ENCODE measurements at places on chromosomes 12 and 14. TPM values are rescaled to one million over a fixed set of nuclear protein-coding genes. Genes with fewer than 3 reads are reported as not detected.
A peak's percentile ranks its signal among the peaks of the same experiment; 100 is the strongest.

DNA sequence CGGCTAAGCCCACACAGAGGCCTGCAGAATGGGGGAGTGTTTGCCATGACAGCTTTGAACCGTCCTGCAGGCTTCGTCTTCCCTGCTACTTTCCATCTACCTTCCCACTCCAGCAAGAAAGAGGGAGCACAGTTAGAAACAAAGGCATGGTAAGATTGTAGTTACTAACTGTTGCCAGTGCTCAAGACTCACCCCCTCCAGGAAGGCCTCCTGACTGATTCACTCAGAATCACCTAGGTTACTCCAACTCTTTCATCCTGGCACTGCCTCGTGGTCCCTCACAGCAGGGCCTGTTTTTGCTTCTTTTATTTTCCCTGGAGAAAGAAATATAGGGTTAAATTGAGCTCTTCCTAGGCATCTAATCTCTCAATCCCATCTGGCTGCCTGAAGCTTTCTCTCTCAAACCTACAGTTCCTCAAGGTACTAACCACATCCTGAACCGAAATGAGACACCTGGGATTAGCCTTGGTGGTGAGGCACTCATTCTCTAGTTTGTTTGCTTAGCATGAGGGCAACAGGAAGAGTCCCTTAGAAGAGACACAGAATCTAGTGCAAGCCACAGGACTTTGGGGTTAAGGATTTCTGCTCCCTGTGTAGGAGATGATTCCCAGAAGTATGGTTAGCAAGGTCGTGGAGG lies 7.8 kb downstream of the GALNT6 start:
- no peak overlapping the region for H3K27ac ChIP-seq
- H3K36me3 ChIP-seq: peaks cover 22% of the 10 kb centered on the region

DNA sequence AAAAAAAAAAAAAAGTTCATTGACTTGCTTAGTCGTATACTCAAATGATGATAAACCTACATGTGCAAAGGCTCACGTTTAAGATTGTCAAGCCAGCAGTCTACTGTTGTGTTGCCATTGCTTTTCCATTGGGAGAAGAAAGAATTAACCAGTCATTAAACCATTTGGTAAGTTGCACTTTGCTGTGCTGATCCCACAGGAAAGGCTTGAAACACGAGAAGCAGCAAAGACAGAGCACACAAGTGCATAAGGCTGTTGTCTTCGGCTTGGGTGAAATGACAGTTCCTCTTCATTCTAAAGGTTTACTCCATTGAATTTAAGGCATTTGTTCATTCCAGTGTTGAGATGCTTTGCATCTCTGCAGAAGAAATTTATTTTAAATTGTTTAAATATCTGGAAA lies 50.1 kb downstream of the ZC3H14 start:
- peak overlapping the region; percentile 87 for H3K27ac ChIP-seq
- H3K4me3 ChIP-seq: no peak overlapping the region
- no peaks in the 10 kb centered on the region for H3K27me3 ChIP-seq
- peaks cover 44% of the 10 kb centered on the region for H3K36me3 ChIP-seq

DNA sequence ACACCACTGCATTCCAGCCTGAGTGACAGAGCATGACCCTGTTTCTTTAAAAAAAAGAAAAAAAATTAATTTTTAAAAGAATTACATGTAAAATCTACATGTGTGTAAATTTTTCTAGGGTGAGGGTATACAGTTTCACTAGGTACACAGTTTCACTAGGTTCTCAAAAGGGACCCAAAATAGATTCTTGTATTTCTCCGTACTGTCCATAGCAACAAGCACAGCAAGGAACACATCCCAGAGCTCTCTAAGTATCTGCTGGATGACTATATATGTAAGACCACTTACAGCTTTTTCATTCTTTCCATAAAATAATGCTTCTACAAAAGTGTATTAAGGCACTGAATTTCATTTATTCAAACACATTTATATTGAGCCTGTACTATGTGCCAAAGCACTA lies 55.1 kb downstream of the ATXN2 start:
- no peaks in the 10 kb centered on the region for H3K27me3 ChIP-seq
- H3K4me1 ChIP-seq: no peaks in the 10 kb centered on the region
- DNase-seq: no peak
- H3K4me3 ChIP-seq: no peak overlapping the region
- no peak overlapping the region for H3K27ac ChIP-seq

DNA sequence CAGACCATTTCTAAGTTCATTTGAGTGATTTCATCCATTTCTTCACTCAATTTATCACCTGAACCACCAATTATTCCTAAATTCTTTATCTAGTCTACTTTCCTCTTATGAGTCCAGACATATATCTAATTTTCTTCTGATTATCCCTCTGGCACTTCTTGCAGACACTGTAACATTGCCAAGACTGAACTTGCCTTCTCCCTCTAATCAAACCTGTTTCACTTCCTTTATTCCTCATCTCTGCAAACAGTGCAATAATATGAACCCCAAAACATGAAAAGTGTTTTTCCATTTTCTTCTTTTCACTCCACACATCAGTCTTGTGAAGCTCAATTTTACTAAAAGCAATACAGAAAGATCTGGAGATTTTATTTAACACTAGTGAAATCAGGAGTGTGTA lies 37.8 kb upstream of the PTPRQ start:
- H3K27me3 ChIP-seq: peaks cover 2% of the 10 kb centered on the region
- no peak for DNase-seq
- no peak overlapping the region for H3K27ac ChIP-seq
- no peaks in the 10 kb centered on the region for H3K36me3 ChIP-seq
- no peak overlapping the region for H3K4me3 ChIP-seq

GRCh38 chr12:85296362-85296761 lies 16.3 kb downstream of the ALX1 start:
- no peaks in the 10 kb centered on the region for H3K27me3 ChIP-seq
- no peak overlapping the region for H3K4me3 ChIP-seq
- no peak overlapping the region for H3K27ac ChIP-seq
- DNase-seq: no peak
- no peaks in the 10 kb centered on the region for H3K36me3 ChIP-seq

DNA sequence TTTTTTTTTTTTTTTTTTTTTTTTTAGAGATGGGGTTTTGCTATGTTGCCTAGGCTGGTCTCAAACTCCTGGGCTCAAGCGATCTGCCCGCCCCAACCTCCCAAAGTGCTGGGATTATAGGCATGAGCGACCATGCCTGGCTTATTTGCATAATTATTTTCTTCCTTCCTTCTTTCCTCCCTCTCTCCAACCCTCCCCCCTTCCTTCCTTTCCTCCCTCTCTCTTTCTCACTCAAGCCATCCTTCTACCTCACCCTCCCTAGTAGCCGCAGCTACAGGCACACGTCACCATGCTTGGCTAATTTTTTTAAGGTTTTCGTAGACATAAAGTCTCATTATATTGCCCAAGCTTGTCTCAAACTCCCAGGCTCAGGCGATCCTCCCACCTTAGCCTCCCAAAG lies 83.8 kb downstream of the PEBP1 start:
- H3K4me1 ChIP-seq: no peaks in the 10 kb centered on the region
- peaks cover 1% of the 10 kb centered on the region for H3K36me3 ChIP-seq
- no peaks in the 10 kb centered on the region for H3K27me3 ChIP-seq

GRCh38 chr14:64944041-64944440 lies 1.5 kb upstream of the GPX2 start:
- H3K36me3 ChIP-seq: peaks cover 32% of the 10 kb centered on the region
- H3K27me3 ChIP-seq: no peaks in the 10 kb centered on the region
- H3K4me3 ChIP-seq: no peak overlapping the region
- peaks cover 63% of the 10 kb centered on the region for H3K4me1 ChIP-seq

DNA sequence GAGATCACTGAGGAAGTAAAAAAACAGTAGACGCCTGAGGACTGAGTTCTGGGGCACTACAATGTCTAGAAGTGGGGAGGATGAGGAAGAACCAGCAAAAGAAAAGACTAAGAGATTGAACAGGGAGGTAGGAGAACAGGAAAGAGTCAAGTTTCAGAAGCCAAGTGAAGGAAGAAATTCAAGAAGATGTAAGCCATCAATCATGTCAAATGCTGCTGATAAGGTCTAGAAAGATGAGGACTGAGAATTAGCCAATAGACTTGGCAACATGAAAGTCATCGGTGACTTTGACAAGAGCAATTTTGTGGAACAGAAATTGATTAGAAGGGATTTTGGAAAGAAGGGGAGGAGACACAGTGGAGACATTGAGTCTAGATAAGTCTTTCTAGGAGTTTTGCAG lies 54.8 kb upstream of the CRY1 start:
- no peak for DNase-seq
- H3K36me3 ChIP-seq: no peaks in the 10 kb centered on the region
- no peak overlapping the region for H3K27ac ChIP-seq
- no peaks in the 10 kb centered on the region for H3K4me1 ChIP-seq
- no peaks in the 10 kb centered on the region for H3K27me3 ChIP-seq

DNA sequence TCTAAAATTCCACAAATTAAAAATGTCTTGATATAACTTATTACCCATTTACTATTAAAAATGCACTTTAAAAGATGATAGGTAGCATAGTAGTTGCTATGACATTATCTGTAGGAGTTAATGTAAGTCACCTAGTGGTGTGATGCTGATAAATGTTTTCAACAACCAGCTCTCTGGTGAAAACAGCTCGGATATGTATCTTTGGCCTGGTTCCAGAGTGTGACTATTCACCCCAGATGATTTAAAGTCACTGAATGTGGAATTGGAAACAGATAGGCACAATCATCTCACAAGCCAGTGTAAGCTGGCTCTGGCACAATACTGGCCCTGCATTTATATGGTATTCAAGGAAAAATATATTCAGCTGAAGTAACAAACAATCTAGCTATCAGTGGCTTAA lies 9.2 kb upstream of the CCDC196 start:
- no peak overlapping the region for H3K27ac ChIP-seq
- H3K4me1 ChIP-seq: no peaks in the 10 kb centered on the region
- H3K36me3 ChIP-seq: no peaks in the 10 kb centered on the region

GRCh38 chr12:46071335-46071734 lies 81.0 kb upstream of the SCAF11 start:
- H3K4me1 ChIP-seq: peaks cover 5% of the 10 kb centered on the region
- no peak for DNase-seq
- no peak overlapping the region for H3K27ac ChIP-seq

DNA sequence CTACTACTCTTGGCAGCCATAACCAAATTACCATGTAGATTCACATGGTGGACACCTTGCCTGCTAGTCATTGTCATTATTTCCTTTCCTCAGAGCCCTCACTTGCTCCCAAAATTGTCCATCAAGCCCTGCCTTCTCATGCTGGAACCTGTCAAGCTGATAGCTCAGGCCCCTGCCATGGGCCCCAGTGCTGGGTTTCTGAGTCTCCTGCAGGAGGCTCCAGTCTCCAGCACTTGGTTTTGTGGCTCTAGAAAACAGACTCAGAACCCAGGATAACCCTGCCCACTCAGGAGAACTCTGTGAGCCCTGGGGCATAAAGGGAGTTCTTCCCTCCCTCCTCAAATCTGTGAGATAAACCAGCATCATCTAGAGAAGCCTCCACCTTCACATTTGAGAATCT lies 10.8 kb downstream of the KRT71 start:
- H3K27me3 ChIP-seq: no peaks in the 10 kb centered on the region
- no peak overlapping the region for H3K4me3 ChIP-seq
- H3K4me1 ChIP-seq: no peaks in the 10 kb centered on the region
- H3K36me3 ChIP-seq: no peaks in the 10 kb centered on the region

GRCh38 chr12:12563290-12563928 lies 746 bp upstream of the DUSP16 start:
- DNase-seq: no peak
- peak overlapping the region; percentile 98 for H3K27ac ChIP-seq
- no peaks in the 10 kb centered on the region for H3K27me3 ChIP-seq
- H3K36me3 ChIP-seq: no peaks in the 10 kb centered on the region
- peaks cover 10% of the 10 kb centered on the region for H3K4me1 ChIP-seq

DNA sequence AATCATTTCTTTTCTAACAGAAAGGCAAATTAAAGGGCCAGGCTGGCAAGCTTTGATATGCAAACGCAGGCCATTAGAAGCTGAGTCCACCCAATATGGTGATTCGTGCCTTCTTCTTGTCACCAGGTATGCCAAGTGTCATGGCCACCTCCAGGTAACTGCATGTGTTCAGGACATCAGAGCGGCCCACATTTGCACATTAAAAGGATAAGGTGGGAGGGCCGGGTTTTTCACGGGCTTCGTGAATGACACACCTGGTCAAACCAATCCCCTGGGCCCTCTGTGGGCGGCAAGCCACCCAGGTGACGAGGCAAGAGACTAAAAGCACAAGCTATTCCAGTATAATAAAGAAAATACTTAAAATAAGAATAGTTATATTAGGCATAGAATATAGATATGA lies 75.9 kb upstream of the TSPAN11 start:
- no peak overlapping the region for H3K4me3 ChIP-seq
- no peaks in the 10 kb centered on the region for H3K36me3 ChIP-seq
- H3K27ac ChIP-seq: no peak overlapping the region
- no peak for DNase-seq

DNA sequence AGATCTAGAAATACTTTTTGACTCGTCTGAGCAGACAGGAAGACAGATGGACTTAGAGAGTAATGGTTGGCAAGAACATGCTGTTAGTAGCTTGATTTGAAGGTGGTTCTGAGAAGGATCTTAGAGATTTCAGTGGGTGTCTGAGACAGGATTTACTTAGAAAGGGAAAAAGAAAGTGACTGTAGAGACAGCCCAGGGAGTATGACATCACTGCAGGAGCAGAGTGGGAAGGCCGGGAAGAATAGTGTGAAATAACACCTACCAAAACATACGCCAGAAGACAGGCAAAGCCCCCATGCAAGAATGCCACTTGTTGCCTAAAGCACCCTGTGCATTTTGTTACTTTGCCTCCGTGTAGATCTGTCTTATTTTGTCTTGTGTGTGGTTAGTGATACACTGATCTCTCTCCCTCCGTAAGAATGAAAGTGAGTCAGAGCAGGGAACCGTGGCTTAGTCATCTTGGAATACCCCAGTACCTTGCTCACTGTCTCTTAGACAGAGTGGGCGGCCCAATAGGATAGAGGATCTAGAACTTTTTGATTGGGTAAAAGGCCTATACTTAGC lies 161.3 kb upstream of the IFNG-AS1 start:
- DNase-seq: peak; percentile 80
- H3K27me3 ChIP-seq: no peaks in the 10 kb centered on the region
- H3K36me3 ChIP-seq: no peaks in the 10 kb centered on the region
- H3K4me1 ChIP-seq: no peaks in the 10 kb centered on the region

GRCh38 chr12:93441081-93441616 lies 598 bp downstream of the UBE2N start:
- peak overlapping the region; percentile 90 for H3K27ac ChIP-seq
- H3K4me1 ChIP-seq: peaks cover 14% of the 10 kb centered on the region
- peak; percentile 32 for DNase-seq

DNA sequence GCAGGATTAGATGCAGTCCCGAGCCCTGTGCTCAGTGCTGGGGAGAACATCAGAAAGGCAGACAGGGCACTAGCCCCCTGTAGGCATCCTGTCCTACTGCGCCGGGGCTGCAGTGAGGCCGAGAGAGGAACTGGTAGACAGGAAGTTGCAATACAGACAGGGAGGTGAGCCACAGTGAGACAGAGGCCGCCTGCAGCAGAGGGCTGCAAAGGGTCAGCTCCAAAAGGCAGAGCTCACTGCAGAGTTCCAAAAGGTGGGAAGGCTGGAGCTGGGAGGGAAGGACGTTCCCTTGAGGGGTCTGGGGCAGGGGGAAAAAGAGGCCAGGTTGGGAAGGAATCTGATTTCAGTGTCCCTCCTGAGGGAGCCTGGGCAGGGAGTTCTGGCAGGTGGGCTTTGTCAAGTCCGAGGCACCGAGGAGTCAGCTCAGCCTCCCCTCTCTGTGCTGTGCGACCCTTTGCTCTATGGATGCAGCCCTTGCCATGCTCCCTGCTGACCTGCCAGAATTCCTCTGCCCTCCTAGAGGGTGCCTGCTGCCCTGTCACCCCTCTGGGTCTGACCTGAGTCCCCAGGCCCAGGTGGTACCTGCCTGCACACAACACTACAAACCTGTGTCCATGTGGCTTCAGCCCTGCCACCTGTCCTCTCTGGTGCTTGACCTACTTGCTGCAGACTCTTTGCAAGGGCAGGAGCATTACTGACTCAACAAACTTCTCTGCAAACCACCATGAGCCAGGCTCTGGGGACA lies 63.5 kb downstream of the PRMT8 start:
- no peaks in the 10 kb centered on the region for H3K36me3 ChIP-seq
- no peak for DNase-seq
- no peaks in the 10 kb centered on the region for H3K4me1 ChIP-seq

The GLT8D2 gene
- 15.2 TPM for polyA plus RNA-seq

The YLPM1 gene
- 52.9 TPM for polyA plus RNA-seq

The TMEM121 gene
- 3.0 TPM for polyA plus RNA-seq
